ENCODE measurements at places on chromosomes 11 and 22.

- no peak for DNase-seq
Measured at GRCh38 chr22:38751066-38751421, 4.8 kb downstream of the SUN2 start.

DNA sequence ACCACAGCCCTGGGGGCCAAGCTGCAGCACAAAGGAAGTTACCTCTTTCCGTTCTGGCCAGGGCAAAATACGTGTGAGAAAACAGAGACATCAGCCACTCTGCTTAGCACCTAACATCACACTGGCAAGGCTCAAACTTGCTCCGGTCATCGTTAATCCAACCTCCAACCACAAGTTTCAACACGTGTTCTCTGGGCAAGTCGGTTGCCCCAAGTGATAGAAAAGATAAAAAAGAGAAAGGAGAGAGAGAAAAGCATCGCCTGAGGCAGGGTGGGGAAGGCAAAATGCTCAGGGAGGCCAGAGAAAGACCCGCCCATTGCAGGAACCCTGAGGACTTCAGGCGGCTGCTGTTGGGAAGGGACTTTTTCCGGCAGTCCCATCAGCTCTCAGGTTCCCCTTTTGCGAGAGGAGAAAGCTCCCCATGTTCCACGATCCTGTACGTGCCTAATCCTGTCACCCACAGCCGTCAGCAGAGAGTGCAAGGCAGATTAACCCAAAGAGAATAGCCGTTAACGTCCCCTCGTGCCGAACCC lies 18.5 kb upstream of the B4GALNT4 start:
- no peak for DNase-seq

GRCh38 chr11:2420502-2421225 lies 20.1 kb downstream of the TSSC4 start:
- peak; percentile 56 for DNase-seq

GRCh38 chr11:68632802-68633201 lies 51.5 kb upstream of the GAL start:
- no peak for DNase-seq

DNA sequence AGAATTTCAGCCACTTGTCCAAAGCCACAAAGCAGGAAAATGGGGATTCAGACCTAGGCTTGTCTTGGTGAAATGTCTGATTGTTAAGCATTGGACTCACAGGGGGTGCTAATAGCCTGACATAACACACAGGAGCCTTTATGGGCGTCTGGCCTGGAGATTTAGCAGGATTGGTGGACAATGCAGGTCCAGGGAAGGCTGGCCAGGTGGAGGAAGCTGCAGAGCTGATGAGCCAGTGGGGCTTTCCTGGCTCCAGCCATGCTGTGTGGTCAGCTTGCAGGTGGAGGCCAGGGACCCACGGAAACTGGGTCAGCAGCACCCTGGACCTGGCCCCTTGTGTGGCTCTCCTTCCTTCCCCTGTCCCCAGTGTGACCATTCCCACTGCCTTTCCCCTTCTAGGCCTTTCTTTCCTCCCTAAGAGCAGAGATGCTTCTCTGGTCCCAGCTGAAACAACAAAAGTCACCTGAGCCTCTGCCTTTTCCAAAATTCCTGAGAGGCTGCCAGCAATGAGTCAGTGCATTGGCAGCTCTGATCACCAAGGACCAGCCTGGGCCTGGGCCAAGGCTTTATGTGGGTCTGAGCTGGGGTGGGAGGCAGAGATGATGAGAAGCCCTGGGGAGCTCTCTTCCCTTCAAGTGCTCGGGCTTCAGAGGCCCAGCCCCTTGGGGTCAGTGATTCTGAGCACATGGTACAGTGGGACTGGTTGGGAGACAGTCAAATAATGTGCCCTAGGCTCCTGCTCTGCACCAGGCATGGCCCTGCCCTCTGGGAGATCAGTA lies 85.2 kb downstream of the CCDC81 start:
- no peak for DNase-seq

DNA sequence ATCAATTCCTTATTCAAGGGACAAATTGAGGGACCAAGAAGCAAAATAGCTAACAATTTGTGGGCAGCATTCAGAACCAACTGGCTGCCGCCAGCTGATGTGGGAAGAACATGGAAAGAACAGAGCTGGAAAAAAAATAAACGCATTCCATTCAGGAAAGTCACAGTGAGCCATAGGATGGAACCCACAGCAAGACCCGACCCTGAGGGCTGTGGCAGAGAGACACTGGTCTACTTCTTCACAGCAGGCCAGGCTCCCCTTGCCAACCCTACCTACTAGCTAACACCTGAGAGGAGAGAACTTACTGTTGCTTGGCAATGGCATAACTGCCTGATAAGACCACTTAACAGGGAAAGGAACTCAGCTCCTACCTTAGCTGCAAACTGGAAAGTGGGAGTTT lies 123.5 kb upstream of the APOA1 start:
- no peak for DNase-seq

DNA sequence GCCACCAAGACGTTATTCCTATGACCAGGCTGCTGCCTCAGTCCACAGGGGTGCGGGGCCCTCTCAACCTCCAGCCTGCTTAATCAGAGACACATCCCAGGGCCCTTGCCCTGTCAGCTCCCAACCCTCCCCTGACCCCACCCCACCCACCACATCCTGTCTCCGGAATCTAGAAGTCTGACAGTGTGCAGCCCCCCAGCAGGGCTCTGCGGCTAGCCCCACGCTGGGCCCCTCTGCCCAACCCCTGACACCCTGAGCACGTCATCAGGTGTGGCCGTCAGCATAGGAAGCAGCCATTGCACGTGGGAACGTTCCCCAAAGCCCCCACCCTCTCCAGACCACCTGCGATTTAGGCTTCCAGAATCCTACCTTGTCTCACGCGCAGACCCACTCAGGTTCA lies 34.3 kb upstream of the IGSF9B start:
- no peak for DNase-seq

GRCh38 chr11:121081321-121081720 lies 19.7 kb upstream of the TECTA start:
- no peak for DNase-seq

GRCh38 chr22:47126344-47126811 lies 363.9 kb downstream of the TBC1D22A start:
- no peak for DNase-seq

Measured in activated T-helper 1 cell treated with Interleukin-2 at 50 U/mL for 16 hours (primary cell).